Activated CD4-positive, CD25-positive, alpha-beta regulatory T cell treated with anti-CD3 and anti-CD28 coated beads, Interleukin-2, amount 50 U/mL, for 16 hours (primary cell): ENCODE measurements at places on chromosomes 5 and 9.

GRCh38 chr5:146205499-146206202 lies 2.2 kb downstream of the RBM27 start:
- DNase-seq: no peak

GRCh38 chr5:157283434-157283833 lies 17.5 kb downstream of the CYFIP2 start:
- DNase-seq: no peak

- no peak for DNase-seq
These were observed 26.2 kb upstream of the MLANA start for GRCh38 chr9:5864446-5864845.

GRCh38 chr5:115179030-115179393 lies 9.3 kb upstream of the TRIM36 start:
- no peak for DNase-seq

GRCh38 chr9:38713426-38713825 lies 6.5 kb downstream of the FAM240B start:
- DNase-seq: no peak

GRCh38 chr5:123543438-123543837 lies 31.5 kb downstream of the CSNK1G3 start:
- DNase-seq: no peak

DNA sequence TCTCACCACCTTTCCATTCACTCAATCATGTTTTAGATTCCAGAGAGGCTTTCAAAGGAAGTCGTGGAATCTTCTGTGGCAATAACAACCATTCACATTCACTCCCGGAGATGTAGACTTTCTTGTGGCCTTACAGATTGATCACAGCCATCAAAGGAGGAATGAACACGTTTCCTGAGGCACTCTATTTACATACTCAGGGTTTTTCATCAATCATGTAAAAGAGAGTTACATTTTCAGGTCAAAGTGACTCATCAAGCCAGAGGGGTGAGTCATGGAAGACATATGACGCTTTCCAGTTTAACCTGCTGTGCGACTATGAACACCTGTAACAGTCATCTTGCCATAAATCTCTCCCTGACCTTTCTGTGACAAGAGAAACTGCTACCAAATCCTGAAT lies 39.3 kb upstream of the RAD23B start:
- no peak for DNase-seq

GRCh38 chr5:139658501-139658927 lies 10.4 kb downstream of the CXXC5 start:
- no peak for DNase-seq

- DNase-seq: no peak
These were observed 28.0 kb downstream of the LCP2 start for GRCh38 chr5:170269579-170269978.

DNA sequence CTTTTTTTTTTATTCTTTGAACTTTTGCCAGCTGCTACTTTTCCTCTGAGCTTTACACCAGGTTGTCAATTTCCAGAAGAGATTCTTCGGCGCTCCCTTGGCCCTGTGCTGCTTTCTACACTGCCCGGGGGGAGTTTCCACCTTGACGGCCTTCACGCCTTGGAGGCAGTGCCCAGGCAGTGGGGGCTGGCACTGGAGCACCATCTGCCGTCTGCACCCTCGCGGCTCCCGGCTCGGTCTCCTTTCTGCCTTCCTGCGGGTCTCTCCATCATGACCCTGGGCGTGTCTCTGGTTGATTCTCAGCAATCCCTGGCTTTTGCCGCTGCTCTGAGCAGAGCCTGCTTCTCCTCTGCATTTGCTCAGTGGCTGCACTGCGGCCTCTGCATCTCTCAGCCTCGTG lies 2.9 kb downstream of the SLC6A18 start:
- DNase-seq: no peak

GRCh38 chr9:128335914-128336313 lies 4.4 kb upstream of the SLC27A4 start:
- DNase-seq: no peak

- no peak for DNase-seq
These were observed 129.0 kb downstream of the PIK3R1 start for GRCh38 chr5:68344447-68345111.

GRCh38 chr5:110687485-110687884 lies 39.0 kb downstream of the TMEM232 start:
- no peak for DNase-seq

DNA sequence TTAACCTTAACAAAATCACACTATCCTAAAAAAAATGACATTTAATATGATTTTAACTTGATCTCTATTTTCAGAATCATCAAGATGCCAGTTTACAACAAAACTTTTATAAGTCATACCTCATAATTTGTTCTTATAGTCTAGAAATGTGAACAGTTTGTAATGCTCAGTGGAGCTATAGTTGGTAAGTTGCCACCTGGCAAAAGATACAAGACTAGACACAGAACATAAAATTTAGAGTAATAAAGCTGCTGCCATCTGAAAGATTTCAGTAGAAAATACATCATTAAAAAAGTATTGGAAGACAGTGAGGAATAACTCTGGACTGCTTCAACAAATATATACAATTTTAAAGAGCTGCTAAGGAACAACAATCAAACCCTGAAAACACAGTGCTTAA lies 233.8 kb downstream of the GABRG2 start:
- DNase-seq: no peak

DNA sequence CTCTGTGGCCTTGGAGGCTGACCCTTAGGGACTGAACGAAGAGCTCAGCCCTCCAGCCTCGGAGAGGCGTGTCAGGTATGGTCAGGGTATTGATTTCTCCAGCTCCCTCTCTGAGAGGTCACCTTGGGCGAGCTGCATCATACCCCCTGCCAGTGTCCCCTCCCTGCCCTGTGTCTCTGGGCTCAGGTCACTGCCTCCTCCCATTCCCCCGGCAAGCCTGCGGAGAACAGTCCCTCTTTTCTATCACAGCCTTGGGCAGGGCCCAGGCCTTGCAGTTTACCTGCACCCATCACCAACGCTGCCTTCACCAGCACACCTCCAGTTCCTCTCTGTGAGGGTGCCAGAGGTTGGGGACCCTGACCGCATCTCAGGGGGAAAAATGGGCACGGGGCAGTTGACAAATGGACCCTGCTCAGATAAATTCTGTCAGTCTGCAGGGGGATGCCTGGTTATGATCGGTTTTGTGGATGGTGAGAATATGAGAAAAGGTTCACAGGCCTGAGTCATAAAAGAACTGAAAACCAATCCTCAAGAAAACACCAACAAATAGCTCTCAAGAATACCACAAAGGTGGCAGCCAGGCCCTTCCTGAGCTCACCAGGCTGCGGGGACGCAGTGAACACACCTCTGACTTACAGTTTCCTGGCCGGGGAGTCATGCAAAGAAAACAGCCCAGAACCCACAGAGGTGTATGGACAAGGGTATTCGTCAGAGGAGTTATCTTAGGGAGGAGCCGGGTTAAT lies 24.7 kb upstream of the RXRA start:
- DNase-seq: no peak

- no peak for DNase-seq
These were observed 343.0 kb downstream of the RAB3C start for GRCh38 chr5:58925627-58926540.

DNA sequence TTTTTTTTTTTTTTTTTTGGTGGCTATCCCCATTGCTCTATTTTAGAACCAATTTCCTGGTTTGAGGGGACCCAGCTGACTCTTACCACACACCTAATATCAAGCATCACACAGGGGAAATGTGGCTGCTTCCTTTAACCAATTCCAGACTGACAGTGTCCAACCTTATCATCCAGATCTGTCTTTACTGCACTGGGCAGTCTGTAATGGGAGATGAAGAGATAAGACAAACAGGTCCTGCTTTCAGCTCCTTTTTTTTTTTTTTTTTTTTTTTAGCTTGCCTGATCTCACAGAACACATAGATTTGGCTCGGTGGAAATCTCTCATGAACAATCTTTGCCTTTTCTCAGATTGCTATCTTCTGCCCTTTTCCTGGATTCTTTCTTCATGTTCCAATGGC lies 198.8 kb upstream of the TYRP1 start:
- DNase-seq: no peak

DNA sequence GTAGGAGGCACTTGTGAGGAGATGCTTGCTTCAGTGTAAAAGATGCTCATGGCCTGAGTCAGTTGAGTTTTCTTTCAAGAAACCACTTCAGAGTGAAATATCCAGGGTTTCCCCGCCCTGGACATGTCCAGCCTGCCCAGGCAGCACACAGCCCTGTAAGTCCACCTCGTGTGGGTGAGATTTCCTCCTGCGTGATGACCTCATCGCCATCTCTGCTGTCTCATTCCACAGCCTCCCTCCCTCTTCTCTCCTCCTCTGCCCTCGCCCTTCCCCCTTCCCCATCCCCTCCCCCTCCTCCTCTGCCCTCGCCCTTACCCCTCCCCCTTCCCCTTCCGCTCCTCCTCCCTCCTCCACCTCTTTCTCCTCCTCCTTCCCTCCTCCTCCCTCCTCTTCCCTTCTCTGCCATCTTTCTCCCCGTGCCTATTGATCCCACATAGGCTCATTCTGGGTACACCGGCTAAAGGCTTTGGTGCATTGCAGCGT lies 34.0 kb upstream of the NCS1 start:
- no peak for DNase-seq

GRCh38 chr5:140321796-140322195 lies 18.9 kb upstream of the PFDN1 start:
- no peak for DNase-seq

DNA sequence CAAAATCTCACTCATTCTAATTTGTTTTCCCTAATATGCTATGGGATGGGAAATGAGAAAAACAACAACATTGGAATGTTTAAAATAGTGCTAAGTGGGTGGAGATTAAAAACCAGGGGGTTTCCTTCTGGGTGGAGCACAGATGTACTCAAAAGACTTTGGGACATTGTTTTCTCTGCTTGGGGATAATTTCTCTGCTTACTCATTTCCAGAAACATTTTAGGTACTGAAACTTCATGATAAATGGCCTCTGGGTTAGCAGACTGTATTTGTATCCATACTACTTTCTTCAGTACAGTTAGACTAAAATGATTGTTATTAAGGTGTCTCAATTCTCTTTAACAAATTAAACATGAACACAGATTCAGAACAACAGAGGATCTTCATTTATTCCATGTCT lies 17.4 kb downstream of the ELOVL7 start:
- no peak for DNase-seq
